Cardiac septum (tissue), 1 donor: ENCODE measurements at places on chromosomes 16 and 17. TPM values are rescaled to one million over a fixed set of nuclear protein-coding genes. Genes with fewer than 3 reads are reported as not detected.

GRCh38 chr17:7573324-7574080 is 5.9 kb upstream of the CD68 start:
- DNase-seq, result peak; percentile 95

- DNase-seq, result no peak
Measured at GRCh38 chr17:32512328-32512727, 25.5 kb downstream of the CDK5R1 start.

- no peak for DNase-seq
Measured at GRCh38 chr17:16377941-16378341, 3.0 kb upstream of the UBB start.

DNA sequence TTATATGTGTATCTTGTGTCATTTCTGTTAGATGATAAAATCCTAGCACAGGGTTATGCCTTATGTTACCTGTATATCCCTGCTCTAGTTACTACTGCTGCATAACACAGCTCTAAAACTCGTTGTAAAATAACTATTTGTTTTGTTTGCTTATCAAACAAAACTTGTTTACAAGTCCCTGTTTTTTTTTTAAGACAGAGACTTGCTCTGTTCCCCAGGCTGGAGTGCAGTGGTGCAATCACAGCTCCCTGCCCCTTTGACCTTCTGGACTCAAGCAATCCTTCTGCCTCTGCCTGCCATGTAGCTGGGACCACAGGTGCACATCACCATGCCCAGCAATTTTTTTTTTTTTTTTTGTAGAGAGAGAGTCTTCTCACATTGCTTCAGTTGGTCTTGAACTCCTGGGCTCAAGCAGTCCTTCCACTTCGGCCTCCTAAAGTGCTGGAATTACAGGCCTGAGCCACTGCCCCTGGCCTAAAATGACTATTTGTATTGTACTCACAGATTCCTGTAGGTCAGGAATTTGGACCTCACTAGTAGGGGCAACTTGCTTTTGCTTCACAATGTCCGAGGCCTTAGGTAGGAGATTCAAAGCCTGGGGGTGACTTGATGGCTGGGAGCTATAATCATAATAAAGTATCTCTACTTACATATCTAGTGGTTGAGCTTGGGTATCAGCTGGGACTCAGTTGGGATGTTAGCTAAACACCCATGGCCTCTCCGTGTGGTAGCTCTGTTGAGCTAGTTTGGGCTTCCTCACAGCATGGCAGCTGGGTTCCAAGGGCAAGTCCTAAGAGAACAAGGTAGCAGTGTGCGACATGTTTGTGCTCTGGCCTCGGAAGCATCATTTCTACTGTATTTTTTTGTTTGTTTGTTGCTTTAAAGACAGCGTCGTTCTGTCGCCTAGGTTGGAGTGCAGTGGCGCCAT is 12.6 kb downstream of the DUSP14 start:
- DNase-seq, result no peak

Gene TEDC2
- total RNA-seq, result 0.51 TPM

- no peak for DNase-seq
Measured at GRCh38 chr16:74226338-74226954, 70.2 kb upstream of the PSMD7 start.

- DNase-seq, result no peak
Measured at GRCh38 chr16:8972843-8973586, 9.3 kb upstream of the USP7 start.

DNA sequence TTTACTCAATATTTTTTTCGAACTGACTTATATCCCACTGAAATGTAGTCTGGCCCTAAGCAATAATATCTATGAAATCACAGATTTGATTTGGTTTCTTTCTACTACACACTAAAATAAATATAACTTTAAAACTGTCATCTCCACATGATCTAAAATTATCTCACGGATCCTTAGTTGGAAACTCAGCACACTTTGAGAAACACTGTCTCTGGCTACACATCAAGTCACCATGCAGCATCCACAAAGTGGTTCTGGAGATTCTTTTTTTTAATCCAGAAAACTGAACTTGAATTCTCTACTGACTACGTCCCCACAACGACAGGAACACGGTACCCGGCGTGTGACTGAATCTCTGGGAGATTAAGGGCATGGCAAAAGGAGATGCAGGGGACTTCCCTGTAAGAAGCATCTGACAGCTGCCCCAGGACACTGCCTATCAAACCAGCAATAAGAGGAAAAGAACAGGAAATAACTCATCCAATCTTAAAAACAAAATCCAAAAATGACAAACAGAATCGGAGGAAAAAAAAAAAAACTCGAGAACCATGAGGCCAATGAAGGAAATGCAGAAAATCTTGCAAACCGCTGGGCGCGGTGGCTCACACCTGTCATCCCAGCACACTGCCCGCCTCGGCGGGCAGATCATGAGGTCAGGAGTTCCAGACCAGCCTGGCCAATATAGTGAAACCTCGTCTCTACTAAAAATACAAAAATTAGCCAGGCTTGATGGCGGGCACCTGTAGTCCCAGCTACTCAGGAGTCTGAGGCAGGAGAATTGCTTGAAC is 141.0 kb upstream of the RCVRN start:
- DNase-seq, result no peak

DNA sequence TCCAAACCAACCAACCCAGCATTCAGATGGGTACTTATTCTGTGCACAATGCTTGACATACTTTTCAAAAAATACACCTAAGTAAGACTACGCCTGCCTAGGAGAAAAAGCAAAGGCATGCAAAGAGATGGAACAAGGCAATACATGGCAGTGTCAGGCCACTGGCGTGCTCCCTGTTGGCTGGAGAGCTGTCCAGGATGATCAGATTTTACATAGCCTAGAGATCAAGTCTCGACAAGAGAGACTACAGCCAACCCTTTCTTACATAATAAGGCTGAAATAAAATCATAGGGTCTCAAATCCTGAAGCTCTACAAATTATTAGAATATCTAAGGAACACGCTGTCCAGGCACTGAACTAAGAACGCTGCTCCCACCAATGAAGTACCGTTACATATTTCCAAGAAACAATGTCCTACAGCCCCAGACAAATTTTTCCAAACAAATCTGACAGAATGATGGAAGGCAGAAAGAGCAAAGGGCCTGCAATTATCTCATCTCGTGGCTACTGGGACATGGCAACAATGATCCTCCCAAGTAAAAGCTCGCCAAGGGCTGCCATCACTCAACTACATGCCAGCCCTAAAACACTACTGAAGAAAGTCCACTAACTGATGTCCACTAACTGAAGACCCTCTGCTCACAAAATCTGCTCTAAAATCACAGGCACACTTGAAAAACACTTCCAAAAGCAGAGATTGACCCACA is 5.1 kb downstream of the RPS15A start:
- DNase-seq, result no peak

- DNase-seq, result no peak
Measured at GRCh38 chr17:79517827-79518584, 92.8 kb downstream of the RBFOX3 start.

Gene RAD51C
- total RNA-seq, result 29.2 TPM

GRCh38 chr16:19330841-19331397 is 45.4 kb downstream of the CLEC19A start:
- no peak for DNase-seq

- DNase-seq, result no peak
Measured at GRCh38 chr17:82463925-82464566, 5.5 kb downstream of the NARF start.

GRCh38 chr16:9311303-9311954 is 220.0 kb downstream of the HAPSTR1 start:
- no peak for DNase-seq

GRCh38 chr16:87953308-87954215 is 2.3 kb downstream of the BANP start:
- no peak for DNase-seq

- no peak for DNase-seq
Measured at GRCh38 chr16:86018071-86018470, 119.1 kb downstream of the IRF8 start.

DNA sequence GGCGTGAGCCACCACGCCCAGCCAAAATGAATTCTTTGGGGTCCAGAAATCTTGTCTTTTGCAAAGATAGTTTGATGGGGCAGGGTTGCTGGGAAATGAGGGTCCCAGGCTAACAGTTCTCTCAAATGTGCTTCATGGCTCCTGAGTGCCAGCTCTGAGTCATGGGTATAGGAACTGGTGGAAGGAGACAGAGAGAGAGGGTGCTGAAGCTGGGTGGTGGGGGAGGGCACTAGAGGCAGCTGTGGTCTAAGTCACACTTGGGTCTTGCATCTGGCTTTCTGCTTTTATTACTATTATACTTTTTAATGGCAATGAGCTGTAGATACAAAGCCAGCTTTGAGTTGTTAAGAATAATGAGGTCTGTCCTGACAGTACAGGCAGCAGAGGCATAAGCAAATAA is 54.6 kb downstream of the PRKCA start:
- DNase-seq, result no peak

Gene ZG16
- not detected for total RNA-seq

DNA sequence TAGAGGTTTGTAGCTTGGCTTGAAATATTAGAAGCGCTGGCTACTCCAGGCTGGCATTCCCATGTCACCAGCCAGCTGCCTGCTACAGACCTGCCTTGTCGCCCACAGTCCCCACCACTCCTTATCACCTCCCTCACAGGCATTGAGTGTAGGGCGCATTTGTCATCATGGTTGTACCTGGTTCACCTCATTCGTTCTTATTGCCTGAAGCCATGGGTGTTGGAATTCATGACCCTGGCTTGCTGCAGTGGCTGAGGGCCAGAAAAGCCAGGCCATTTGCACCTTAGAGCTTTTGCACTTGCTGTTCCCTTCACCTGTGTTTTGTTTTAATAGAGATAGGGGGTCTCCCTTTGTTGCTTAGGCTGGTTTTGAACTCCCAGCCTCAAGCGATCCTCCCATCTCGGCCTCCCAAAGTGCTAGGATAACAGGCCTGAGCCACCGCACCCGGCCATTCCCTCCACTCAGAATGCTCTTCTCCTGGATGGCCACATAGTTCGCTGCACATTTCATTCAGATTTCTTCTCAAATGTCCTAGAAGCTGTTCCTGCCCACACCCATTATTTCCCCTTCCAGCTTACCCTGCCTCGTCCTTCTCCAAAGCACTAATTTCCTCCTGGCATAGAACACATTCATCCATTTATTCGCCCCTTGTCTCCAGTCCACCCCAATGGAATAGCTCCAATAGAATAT is 97.6 kb downstream of the C16orf78 start:
- peak; percentile 65 for DNase-seq

DNA sequence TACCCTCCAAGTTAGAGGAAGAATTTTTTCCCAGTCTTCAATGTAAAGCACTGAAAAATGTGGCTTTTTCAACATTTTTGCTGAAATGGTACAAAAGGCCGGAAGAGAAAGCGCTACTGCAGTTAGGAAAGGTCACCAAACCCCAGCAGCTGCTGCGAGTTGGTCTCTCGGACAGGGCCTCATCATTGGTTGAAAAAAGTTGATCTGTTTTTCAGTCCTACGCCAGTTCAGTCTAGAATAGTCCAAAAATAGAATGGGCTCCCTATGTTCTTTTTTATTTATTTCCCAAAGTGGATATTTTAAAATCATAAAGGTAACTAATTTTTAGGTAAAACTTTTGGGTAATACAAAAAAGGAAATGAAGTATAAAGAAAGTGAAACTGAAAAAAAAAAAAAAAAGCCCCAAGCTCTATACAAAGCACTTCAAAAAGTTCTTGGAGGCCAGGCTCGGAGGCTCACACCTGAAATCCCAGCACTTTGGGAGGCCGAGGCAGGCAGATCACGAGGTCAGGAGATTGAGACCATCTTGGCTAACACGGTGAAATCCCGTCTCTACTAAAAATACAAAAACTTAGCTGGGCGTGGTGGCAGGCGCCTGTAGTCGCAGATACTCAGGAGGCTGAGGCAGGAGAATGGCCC is 17.4 kb downstream of the ADAP2 start:
- no peak for DNase-seq

DNA sequence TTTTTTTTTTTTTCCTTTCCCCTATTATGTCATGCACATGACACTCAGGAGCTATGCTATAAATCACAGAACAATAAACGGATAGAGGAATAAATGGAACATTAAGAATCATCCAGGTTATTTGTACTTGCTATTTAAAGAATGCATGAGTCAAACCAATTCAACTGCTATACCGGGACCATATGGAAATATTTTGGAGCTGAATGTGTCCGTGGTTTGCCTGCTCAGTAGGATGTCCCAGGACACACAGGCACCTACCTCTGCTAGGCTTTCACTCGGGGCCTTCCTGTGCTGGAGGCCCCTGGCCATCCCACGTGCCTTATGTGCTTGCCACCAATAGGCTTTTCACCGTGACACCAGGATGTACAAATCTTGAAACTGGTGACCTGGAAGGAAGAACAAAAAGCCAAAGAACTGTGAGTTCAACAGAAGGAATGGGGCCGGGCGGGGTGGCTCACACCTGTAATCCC is 15.3 kb upstream of the SEC14L1 start:
- DNase-seq, result no peak

GRCh38 chr16:89361751-89362539 is 128.4 kb downstream of the ANKRD11 start:
- no peak for DNase-seq

Gene CACNG4
- total RNA-seq, result 0.05 TPM

DNA sequence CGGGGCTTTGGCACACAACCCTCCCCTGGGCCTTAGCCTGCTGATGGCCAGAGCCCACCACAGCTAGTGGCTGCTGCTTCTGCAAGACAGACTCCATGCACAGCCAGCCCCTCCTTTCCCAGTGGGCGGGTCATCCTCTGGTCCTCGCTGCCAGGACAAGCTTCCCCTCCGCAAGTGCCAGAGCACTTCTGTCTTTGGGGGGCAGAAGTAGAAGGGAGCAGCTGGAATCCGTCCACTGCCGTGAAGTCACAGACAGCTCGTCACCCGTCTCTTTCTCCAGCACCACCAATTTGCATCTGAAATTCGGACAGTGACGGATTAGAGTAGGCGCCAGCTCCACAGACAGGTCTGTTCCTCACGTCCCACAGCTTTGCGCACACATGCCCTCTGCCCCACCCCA is 31.3 kb upstream of the NAT9 start:
- DNase-seq, result no peak

Gene CBX2
- 3.5 TPM for total RNA-seq

Gene NACA2
- not detected for total RNA-seq

- DNase-seq, result no peak
Measured at GRCh38 chr16:88479793-88480760, 27.0 kb downstream of the ZFPM1 start.
